ENCODE measurements at places on chromosomes 2 and 18.

- DNase-seq = no peak
Observed at GRCh38 chr2:19611491-19612332, 253.3 kb upstream of the OSR1 start.

DNA sequence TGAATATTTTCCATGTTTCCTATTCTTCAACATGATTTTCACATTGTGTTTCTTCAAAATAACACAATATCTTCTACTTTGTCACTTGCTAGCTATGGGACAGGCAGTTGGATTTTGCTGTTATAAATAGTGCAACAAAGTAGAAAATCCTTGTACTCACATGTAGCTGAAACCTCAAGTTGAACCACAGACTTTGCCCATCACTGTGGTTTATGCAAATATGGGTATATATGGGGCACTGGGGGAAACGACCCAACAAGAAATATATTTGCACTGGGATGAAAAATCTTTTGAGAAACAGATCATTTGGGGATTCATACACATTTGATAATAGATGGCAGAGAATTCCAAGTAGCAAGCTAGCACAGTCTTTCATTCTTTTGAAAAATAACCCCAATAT lies 486.3 kb upstream of the MAP2 start:
- no peak for DNase-seq

- DNase-seq = no peak
Observed at GRCh38 chr2:234095301-234095700, 44.8 kb downstream of the SPP2 start.

DNA sequence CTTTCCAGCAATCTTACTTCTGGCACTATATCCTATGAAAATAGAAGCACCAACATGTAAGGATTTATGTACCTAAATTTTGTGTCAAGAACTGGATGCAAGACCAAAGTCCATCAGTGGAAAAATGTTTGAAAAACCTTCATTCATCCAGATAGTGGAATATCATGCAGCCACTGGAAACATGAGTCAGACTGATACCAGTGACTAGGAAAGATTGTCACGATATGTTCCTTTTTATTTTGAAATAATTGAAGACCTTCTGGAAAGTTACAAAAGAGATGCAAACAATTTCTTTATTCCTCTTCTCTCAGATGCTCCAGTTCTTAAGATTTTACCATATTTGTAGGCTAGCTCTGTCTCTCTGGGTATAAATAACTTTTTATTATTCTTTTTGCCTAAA lies 40.5 kb upstream of the IL1R2 start:
- no peak for DNase-seq

GRCh38 chr2:240126731-240127130 lies 9.4 kb downstream of the COPS9 start:
- DNase-seq = no peak

GRCh38 chr18:10142496-10143160 lies 228.8 kb downstream of the VAPA start:
- DNase-seq = no peak

- peak; percentile 41 for DNase-seq
Observed at GRCh38 chr2:221100467-221101089, 471.5 kb downstream of the EPHA4 start.
